CD4-positive, alpha-beta T cell (primary cell): ENCODE measurements at places on chromosomes 7 and 10. TPM values are rescaled to one million over a fixed set of nuclear protein-coding genes. Genes with fewer than 3 reads are reported as not detected.

The SPAG6 gene
- not detected for total RNA-seq

DNA sequence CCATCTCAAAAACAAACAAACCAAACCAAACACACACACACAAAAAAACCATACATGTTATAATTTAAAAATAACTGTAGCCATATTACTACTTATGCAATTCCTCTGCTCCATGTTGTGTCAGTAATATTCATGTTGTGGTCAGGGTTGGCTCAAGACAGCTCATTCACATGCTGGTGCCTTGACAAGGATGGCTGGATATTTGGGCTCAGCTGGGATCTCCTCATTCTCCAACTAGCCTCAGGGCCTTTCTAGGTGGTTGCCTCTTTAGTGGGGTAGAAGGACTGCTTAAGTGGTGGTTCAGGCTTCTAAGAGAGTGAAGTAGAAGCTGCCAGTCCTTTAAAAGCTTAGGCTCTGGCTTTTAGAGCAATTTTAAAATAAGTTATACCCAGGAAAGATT lies 189.3 kb downstream of the ADRA2A start:
- H3K27ac ChIP-seq = no peak overlapping the region
- no peak for DNase-seq

DNA sequence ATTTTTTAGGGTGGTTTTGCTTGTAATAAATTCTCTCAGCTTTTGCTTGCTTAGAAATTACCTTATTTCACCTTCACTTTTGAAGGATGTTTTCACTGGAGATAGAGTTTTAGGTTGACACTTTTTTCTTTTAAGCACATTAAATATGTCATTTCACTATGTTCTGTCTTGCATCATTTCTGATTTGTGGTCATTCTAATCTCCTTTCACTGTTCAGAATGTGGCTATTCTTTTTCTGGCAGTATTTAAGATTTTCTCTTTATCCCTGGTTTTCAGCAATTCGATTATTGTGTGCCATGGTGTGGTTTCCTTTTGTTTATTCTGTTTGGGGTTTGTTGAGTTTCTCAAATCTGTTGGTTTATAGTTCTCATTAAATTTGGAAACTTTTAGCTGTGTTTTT lies 1065.6 kb downstream of the KCNMA1 start:
- H3K27ac ChIP-seq = no peak overlapping the region
- H3K4me1 ChIP-seq = no peaks in the 10 kb centered on the region

GRCh38 chr10:112775892-112776674 lies 174.0 kb upstream of the TCF7L2 start:
- H3K27me3 ChIP-seq = no peaks in the 10 kb centered on the region
- no peak overlapping the region for H3K27ac ChIP-seq
- no peaks in the 10 kb centered on the region for H3K36me3 ChIP-seq
- no peak for DNase-seq

- H3K4me1 ChIP-seq = no peaks in the 10 kb centered on the region
- DNase-seq = no peak
- H3K36me3 ChIP-seq = no peaks in the 10 kb centered on the region
- no peak overlapping the region for H3K27ac ChIP-seq
- H3K4me3 ChIP-seq = no peak overlapping the region
- peaks cover 3% of the 10 kb centered on the region for H3K27me3 ChIP-seq
These were observed 38.2 kb downstream of the HTR5A start for GRCh38 chr7:155108144-155108901.

DNA sequence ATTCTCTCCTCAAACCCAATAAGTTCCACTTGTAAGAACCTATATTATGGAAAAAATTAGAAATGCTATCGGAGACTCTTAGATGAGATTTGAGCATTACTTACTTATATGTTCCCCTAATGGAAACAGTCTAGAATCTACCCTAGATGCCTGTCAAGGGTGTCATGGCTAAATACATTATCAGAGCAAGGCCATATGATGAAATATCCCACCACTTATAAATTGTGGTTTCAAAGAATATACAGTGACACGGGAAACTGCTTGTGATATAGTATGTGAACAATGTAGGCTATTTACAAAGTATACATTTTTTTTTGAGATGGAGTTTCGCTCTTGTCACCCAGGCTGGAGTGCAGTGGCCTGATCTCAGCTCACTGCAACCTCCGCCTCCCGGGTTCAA lies 46.3 kb upstream of the CTBP2 start:
- H3K4me3 ChIP-seq = no peak overlapping the region
- no peaks in the 10 kb centered on the region for H3K27me3 ChIP-seq
- no peak overlapping the region for H3K27ac ChIP-seq
- H3K4me1 ChIP-seq = no peaks in the 10 kb centered on the region
- no peaks in the 10 kb centered on the region for H3K36me3 ChIP-seq
- DNase-seq = no peak

DNA sequence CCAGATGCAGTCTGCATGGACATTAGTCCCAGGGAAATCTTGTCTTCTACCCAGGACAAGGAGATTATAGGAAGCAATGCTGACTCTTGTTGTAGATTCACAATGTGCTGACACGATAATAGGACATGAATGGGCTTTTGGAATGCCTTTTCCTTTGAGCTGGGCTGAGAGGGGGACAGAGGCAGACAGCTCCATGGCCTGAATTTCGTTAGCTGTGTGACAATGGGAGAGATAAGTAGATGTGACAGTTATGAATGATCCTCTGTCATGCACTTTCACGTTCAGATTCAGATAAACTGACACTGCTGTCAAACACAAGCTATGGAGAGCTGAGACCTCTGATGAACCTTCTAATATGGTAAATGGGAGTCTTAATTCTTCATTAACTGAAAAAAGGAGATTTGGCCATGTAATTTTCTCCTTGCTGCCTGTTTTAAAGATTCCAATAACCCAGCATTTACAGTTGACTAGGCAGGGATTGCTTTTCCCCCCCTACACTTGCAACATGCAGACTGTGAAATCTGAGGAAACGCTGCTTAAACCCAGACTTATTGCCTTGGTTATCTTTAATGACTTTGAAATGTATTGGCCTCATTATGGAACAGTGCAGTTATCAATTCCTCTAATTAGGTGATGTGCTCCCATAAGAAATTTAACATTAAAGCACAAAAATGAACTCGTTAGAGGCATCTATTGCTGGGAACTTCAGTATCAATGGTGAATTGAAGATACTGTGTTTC lies 669.3 kb downstream of the AUTS2 start:
- H3K4me1 ChIP-seq = no peaks in the 10 kb centered on the region
- H3K27ac ChIP-seq = no peak overlapping the region
- no peaks in the 10 kb centered on the region for H3K27me3 ChIP-seq
- no peak for DNase-seq
- no peak overlapping the region for H3K4me3 ChIP-seq
